ENCODE measurements at places on chromosomes 4 and X.

DNA sequence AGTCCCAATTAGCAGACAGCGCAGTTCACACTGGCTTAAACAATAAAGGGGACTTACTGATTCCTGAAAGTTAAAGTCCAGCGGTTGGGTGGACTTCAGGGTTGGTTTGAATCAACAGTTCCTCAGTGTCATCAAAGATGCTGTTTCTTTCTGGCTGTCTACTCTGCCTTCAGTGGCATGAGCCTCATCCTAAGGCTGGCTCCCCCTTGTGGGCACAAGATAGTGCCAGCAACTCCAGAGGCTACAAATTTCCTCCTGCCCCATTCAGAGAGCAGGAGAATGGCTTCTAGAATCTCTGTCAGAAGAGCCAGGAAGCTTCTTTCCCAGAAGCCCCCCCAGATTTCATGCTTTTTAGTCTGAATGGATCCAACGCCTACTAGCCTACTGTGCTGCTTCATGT is 82.4 kb upstream of the MTM1 start:
- DNase-seq, result peak; percentile 56

DNA sequence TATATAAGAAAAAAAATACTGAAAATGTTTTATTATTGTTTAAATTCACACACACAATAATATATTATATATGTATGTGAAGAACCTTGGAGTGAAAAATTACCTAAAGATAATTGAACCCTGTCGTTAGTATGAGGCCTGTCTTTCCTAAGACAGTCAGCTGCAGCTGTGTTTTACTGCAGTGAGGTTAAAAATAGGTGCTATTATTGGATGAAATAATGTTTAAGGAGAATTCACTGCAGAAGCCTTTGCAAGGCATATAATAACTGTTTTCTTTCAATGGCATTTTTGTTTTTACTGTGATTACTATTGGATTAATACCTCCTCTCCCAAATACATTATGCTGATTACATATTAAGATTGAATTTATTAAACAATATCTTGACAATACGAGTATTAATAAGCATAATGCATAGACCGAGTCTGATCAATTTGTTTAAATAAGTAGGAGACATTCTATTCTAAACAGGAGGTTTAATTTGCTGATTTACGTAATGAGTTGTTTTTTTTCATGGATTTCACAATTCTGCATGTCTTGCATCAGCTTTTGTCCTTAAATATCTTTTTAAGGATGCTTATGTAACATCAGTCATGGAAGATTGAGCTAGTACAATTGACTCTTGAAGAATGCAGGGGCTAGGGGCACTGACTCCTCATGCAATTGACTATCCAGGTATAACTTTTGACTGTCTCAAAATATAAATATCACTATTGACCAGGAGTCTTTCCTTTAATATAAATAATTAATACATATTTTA is 1181.1 kb upstream of the PCDH7 start:
- peak; percentile 25 for DNase-seq

DNA sequence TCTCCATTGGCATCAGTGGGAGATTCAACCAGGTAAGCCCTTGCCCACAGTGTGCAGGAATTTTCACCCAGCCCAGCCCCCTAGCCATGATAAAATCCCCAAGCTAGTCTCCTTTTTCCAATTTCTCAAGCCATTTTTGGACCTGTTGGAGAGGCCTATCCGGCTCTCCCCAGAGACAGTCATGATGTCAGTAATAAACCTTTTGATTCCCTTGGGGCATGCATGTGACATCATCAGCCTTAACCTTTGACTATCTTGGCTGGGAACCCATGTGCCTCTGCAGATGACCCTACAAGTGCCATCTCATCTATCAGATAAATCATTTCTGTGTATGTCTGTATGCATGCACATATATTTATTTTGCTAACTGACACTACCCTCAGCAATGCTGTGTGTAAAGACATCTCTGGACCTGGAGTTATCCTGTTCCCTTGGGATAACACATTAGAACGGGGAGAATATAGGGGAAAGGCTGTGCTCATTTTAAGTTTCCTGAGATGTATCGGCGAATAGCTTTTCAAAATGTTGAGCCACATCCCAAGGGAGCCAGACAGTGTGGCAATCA is 51.0 kb downstream of the CYTL1 start:
- peak; percentile 72 for DNase-seq

GRCh38 chr4:119082661-119083060 is 53.0 kb upstream of the MYOZ2 start:
- DNase-seq, result no peak

DNA sequence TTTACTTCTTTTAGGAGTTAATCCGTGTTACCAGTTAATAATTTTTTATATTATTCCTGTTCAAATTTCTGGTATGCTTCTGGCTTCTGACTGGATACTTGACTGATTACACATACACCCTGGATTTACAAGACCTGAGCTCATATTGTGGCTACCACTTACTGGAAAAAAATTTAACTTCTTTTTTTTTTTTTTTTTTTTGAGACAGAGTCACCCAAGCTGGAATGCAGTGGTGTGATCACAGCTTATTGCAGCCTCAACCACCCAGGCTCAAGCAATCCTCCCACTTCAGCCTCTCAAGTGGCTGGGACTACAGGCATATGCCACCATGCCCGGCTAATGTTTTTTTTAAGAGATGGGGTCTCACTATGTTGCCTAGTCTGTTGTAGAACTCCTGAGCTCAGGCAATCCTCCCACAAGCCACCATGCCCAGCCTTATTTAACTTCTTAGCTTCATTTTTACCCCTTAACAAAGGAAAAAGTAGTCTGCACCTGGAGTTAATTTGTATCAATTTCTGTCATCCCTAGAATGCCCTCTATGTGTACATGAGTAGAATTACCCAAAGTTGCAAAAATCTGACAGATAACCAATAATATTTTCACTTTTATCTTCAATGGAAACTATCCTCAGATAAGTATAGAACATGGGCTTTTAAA is 50.3 kb downstream of the TMEM165 start:
- DNase-seq, result peak; percentile 83

DNA sequence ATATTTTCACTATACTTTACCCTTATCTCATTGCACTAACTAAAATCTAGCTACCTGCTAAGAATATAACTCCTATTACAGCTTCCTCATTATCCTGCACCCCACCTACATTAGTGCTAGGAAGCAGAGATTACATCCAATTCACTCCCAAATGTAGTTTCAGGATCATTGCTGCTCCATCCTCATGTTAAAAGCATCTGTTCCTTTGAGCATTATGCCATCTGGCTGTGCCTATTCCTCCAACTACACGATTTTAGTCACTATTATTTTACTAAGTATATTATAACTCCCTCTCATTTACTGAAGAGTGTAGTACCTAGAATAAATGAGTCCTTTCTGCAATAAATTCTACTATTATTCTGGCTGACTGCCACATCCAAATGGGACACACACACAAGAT is 1586.9 kb downstream of the TECRL start:
- DNase-seq, result no peak

- no peak for DNase-seq
Observed at GRCh38 chr4:27189683-27190082, 329.0 kb downstream of the STIM2 start.

DNA sequence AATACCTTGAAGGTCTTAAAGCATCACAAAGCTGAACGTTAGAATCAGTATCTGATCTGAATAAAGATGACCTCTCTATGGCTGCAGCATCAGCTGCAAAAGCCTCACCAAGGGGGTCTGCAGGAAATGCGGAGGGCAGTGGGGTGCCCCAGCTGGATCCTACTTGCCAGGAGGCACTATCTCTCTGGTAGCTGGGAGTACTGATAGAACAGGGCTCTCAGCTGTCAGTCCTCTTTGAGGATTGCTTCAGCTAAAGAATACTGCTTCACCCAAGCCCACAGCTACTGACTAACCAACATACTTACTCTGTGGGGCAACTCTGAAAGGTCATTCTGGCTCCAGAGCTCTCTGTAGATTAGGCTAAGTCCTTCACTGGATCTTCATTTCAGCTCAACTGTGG is 112.5 kb upstream of the ZFP42 start:
- DNase-seq, result no peak

- peak; percentile 2 for DNase-seq
Observed at GRCh38 chr4:31411565-31411964, 691.4 kb downstream of the PCDH7 start.

DNA sequence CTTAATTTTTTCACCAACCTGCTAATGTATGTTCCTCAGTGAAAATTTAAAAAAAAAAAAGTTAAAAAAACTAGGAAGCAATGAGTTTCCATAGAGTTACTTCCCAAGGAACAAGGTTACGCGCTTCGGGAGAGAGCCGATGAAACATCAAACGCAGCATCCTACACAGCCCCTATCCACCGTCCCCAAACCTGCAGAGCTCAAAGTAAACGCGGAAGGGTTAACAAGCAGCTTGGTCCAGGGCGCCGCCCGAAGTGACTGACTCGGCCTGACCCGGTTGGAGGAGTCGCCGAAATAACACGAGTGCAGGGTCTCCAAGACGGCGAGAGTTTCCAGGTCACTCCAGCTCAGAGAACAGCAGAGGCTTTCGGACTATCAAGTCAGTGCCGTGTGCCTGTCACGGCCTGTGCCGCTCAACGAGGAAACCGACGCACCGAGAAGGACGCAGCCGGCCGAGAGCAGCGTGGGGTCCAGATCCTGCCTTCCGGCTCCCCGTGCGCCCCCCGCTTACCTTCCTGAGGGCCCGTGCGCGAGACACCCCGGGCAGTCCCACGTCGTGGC is 512 bp downstream of the NOP14 start:
- peak; percentile 54 for DNase-seq

DNA sequence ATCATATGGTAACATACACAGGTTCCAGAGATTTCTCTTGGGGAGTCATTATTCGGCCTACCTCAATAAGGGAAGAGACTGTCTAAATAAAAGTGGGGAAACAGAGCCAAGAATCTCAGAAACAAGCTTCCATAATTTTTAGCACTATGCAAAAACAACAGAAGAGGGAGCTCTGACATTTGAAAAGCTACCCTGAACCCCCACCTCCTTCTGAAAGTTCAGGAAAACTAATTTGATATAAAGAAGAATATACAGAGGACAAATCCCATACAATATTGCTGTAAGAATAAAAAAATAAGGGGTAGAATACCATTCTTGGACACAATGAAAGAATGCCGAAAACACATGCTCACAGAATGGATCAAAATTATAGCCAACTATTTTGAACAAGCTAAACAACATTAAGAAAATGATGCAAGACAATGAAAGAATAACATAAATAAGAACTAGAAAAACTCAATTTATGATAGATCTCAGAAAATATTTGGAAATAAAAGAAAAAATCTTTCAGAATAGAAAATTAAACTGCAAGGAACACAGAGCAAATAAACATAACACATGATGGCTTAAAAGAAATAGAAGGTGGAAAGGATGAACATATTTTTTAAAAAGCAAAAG is 14.4 kb upstream of the ZNF41 start:
- DNase-seq, result peak; percentile 51
